Activated CD4-positive, alpha-beta T cell treated with anti-CD3 and anti-CD28 coated beads, Interleukin-2, amount 10 ng/mL, durations not matched to agents 7 days and 5 days (primary cell): ENCODE measurements at places on chromosomes 5 and 9. TPM values are rescaled to one million over a fixed set of nuclear protein-coding genes. Genes with fewer than 3 reads are reported as not detected.
A peak's percentile ranks its signal among the peaks of the same experiment; 100 is the strongest.

DNA sequence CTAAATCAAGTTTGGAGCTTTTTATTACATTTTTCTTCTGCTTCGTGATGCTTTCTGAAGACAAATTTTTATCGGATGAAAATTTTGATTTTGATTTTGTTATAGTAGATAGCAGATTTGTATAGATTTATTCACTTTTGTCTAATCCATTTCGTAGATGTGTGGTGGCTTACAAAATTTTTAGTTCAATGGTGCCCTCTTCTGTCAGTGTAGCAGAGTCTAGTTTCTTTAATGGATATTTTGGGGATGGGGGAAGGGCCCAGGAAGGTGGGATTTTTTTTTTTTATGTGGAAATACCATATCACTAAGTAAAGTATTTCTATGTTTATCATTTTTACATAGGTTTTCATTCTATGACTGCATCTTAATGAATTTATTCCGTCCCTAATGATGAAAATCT lies 259.9 kb upstream of the TARS1 start:
- H3K4me3 ChIP-seq = no peak overlapping the region
- H3K27me3 ChIP-seq = no peaks in the 10 kb centered on the region
- no peaks in the 10 kb centered on the region for H3K36me3 ChIP-seq

SPARC gene
- total RNA-seq = 1.1 TPM

MEF2C gene
- 0.17 TPM for total RNA-seq

GPR150 gene
- 0.87 TPM for total RNA-seq

- peak; percentile 38 for DNase-seq
- no peaks in the 10 kb centered on the region for H3K4me1 ChIP-seq
- no peak overlapping the region for H3K4me3 ChIP-seq
- no peak overlapping the region for H3K27ac ChIP-seq
- no peaks in the 10 kb centered on the region for H3K27me3 ChIP-seq
- H3K36me3 ChIP-seq = peaks cover 13% of the 10 kb centered on the region
These were observed 38.4 kb downstream of the EGR1 start for GRCh38 chr5:138503487-138504270.
